ENCODE measurements at places on chromosomes 3 and 15.
A peak's percentile ranks its signal among the peaks of the same experiment; 100 is the strongest.

- no peak for DNase-seq
Measured at GRCh38 chr3:149118724-149119123, 10.7 kb upstream of the HPS3 start.

DNA sequence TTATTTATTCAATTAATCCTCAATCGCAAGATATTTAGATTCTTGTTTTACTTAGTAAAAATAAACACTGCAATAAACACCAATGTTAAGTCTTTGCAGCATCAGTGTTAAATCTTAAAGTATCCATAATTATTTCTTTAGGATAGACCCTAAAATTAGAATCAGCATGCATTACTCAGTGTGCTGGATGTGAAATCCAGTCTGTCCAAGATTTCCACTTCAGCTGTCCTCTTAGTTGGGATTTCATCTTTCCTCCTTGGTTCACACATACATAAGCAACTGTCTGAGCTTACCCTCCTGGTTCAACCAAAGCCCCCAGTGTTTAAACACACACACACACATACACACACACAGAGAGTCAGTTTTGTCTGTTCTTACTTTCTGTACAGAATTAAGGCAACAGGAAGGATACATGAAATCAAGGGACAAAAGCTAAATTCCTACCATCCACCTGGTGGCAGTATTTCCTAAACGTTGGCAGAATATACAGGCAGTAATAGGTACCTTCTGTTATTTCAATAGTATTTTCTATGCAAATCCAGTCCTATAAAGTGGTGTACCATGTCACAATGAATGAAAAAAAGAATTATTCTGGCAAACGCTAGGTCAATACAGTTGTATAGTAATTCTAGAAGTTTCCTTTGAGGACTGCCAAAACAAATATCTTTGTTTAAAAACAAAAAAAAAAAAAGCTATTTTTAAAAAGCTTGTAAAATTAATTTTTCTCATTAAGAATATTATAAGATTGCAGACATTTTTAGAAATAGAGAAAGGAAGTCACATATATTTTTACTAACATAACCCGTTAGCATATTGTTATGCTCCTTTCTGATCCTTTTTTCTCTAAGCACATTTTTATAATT, 27.3 kb upstream of the DMXL2 start:
- peak; percentile 92 for DNase-seq

- DNase-seq = no peak
Measured at GRCh38 chr3:47202542-47202941, 38.6 kb upstream of the SETD2 start.

DNA sequence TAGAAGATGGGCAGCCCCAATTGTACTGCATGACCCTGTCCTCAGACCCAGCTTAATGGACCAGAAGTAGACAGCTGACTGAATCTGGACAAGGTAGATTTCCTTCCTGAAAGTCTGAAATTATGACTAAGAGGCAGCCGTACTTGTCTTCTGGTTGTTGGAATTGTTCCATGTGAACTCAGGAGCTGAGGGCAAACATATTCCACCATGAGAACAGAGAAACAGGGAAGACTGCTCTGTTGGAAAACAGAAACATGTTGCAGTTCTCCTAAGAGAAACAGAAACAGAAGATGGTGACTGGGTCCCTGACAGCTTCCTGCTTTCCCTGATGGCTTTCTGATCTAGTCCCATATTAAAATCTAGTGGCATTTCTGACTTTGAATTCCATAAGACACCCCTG, 24.1 kb downstream of the POPDC2 start:
- DNase-seq = no peak

DNA sequence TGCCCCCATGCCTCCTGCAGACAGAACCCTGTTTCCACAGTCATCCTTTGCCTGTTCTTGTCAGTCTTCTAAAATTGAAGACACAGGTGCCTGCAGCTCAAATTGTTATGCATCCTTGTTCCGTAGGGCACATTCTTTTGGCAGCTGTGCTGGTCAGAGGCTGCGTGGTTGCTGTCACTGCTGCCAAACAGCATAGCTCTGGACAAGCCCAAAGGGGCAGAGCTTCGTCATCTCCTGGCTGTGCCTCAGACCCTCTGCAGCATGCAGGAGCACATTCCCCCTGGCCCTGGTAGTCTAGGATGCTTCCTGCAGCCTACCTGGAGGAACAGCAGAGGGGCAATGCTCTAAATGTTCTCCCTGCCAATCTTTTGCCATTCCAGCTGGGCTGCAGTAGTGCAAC, 2.1 kb upstream of the FBXL22 start:
- no peak for DNase-seq

DNA sequence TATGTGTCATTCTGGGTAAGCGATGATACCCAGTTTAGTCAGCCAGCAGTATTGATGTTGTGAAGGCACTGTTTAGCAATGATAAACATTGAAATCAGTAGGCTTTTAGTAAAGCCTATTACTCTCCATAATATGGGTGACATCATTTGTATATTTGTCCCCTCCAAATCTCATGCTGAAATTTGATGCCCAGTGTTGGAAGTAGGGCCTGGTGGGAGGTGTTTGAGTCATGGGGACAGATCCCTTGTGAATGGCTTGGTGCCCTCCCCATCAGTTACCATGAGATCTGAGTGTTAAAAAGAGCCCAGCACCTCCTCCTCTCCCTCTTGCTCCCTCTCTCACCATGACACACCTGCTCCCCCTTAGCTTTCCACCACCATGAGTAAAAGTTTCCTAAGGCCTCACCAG, 31.4 kb upstream of the FAN1 start:
- no peak for DNase-seq
